ENCODE measurements at places on chromosomes 6 and 20.

DNA sequence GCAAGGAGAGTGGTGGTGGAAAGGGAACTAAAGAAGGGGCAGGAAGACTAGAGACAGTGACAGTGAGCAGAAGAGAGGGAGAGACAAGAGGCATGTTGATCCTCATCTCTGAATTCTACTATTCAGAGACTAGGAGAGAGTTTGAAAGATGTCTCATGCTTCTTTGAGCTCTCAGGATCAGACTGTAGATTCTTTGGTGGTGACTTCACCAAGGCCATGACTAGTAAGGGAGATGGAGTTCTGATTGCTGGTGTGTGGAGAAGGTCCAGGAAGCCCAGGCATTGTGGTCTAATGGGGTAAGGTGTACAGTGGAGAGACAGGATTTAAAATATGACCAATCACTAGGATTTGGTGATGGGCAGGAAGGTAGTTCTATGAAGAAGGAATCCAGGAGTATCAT is 713 bp downstream of the WFDC9 start:
- no peak for DNase-seq

GRCh38 chr6:155510879-155511278 is 55.2 kb upstream of the NOX3 start:
- DNase-seq = no peak

GRCh38 chr6:34679552-34680253 is 16.9 kb downstream of the ILRUN start:
- no peak for DNase-seq

- no peak for DNase-seq
Measured at GRCh38 chr20:43508604-43509040, 1.1 kb downstream of the L3MBTL1 start.
